ENCODE measurements at places on chromosomes 2 and 18.

DNA sequence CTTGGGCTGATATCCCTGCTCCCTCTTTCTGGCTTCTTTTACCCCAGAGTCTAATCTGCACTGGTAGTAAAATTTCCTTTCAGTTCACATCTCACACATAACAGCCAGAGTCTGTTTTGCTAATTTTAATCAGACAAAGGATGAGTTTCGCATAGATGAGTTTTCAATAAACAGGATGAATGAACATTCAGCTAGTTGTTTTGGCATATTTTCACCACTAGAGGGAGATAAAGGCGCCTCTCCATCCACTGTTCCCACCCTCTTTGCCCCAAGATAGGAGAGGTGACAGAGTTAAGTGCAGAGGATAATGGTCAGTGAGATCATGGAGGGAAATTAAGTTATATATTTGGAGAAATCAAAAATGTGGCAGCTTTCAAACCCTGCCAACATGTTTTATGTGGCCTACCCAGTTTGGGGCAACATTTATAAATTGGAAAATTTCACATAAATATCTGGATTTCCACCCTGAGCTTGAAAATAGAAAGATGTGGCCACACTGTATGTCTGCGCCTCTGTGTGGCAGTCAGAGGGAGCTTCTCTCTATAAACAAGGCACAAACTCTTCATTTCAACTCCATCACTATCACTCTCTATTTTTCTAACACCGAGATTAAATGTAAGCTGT, 48.5 kb upstream of the DTNA start:
- peak; percentile 67 for DNase-seq

DNA sequence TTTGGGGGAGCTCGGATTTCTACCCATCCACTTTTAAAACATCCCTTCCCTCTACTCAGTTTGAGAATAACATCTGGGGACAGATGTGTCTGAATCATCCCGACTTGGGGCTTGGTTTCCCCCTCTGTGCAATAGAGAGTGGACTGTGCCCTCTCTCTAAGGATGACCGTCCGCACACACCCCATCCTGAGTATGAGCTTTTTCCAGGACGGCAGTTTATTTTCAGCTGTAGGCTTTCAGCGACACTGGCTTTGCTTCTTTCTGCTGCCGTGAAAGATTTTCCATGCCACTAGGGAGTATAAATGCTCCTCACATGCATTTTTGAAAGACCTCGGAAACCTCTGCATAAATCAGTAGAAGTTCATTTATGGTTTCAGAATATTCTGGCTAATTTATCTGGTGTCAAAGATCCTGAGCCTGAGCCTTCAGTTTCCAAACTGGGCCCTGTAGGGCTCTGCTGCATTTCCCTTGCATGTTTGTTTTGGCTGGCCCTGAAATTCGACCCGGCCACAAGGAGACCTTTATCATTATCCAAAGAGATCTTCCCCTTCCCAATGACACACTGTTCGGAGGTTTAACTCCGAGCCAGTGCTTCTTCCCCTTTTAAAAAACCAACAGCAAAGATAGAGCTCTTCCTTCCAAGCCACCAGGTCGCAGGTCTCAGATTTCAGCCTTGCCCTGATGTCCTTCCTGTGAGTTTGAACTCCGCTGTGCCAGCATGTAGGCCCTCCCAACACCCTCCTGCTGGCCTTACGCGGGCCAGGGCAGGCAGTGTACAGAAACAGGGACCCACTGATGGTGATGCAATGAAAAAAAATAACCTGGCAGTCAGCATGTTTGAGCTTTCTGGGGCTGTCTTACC, 53.3 kb downstream of the FECH start:
- DNase-seq: peak; percentile 88

DNA sequence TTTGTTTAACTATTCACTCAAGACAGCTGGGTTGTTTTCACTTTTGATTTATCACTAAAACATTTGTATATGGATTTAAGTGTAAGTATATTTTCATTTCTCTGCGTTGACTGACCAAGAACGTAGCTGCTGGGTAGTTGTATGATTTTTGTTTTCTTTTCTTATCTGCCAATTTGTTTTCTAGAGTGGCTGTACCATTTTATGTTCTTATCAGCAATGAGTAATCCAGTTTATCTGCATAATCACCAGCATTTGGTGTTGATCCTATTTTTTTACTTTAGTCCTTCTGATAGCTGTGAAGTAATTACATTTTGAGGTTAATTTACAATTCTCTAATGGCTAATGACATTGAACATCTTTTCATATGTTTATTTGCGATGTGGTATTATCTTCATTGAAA, 1178.4 kb upstream of the TMEFF2 start:
- no peak for DNase-seq

- peak; percentile 76 for DNase-seq
Observed at GRCh38 chr2:237529452-237530402, 36.6 kb upstream of the PRLH start.

DNA sequence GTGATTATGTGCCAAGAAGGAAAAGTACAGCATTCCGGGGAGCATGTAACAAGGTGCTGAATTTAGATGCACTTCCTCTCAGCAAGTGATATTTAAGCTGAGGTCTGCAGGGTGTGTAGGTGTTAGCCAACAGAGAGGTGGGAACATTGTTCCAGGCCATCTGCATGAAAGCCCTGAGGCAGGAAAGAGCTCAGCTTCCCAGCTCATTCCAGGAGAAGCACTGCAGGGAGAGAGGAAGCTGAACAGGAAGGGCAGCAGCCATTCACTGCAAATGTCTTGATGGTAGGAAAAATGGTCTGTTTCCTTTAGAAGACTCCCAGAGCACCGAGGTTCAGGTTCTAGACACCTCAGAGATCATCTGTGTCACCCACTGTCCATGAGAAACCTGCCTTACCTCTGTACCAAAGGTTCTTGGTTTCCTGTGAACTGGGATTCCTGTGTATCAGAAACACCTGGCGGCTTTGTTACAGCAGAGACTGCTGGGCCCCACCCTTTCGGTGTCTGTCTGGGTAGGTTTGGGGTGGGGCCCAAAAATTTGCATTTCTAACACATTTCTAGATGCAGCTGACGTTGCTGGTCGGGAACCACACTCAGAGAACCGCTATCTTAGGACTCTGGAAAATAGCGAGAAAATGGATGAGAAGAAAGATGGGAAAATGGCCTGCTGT, 84.0 kb downstream of the RTN4 start:
- DNase-seq: no peak

DNA sequence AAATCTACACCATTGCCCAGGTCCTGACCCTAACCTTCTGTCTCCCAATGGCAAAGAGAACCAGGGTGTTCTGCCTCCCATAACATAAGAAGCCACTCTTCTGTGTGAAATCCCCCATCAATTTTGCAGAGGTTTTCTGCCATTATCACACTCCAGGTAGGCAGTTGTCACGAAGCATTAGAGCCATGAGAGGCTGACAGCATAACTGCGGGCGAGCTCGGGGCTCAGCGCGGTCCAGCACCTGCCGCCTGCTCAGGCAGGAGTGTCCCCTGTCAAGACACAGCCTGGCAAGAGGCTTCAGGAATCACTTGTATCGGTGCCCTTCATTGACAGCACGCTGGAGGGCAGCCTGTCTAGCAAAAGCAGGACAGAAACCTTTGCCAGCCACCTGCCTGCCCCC, 251.2 kb downstream of the SATB2 start:
- DNase-seq: no peak

- DNase-seq: no peak
Observed at GRCh38 chr2:105828558-105828957, 83.8 kb downstream of the NCK2 start.

DNA sequence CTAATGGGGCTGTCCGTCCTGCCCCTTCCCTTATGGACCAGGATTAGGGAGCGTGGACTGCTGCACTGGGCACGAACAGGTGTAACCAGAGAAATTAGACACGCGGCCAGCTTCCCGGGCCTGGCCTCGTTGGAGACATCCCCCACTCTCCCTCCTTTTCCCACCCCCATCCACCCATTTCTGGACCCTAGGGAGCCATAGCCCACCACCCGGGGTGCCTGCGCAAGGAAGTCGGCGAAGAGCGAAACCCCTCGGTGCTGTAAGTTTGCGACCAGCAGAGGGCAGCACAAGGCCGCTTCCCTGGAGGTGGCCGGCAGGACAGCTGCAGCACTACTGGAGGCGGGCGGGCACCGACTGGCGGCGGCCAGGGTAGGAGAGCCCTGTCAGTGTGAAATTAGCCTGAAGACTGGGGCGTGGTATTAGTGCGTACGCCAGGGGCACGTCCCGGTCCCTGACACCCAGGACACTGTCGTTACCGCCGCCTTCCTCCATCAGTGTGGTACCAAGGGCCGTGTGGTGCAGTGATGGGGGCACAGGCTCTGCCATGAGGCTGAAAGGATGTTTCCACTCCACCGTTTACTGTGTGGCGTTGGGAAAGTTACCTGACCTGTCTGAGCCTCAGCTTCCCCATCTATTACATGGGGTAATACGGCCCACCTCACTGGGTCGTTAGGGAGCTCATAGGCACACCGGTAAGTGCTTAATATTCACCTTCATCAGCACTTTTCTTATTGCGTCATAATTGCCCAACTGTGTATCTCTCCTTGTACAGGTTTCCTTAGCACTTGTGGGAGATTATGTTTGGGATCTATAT, 36.0 kb upstream of the CD207 start:
- DNase-seq: peak; percentile 85

DNA sequence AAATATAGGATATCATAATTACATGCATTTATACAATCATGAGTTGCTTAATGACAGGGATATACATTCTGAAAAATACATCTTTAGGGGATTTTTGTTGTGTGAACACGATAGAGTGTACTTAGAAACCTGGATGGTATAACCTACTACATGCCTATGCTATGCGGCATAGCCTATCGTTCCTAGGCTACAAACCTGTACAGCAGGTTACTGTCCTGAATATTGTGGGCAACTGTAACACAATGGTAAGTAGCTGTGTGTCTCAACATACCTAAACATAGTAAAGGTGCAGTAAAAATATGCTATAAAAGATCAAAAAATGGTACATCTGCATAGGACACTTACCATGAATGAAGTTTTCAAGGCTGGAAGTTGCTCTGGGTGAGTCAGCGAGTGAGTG, 6.5 kb downstream of the C2orf72 start:
- DNase-seq: no peak

DNA sequence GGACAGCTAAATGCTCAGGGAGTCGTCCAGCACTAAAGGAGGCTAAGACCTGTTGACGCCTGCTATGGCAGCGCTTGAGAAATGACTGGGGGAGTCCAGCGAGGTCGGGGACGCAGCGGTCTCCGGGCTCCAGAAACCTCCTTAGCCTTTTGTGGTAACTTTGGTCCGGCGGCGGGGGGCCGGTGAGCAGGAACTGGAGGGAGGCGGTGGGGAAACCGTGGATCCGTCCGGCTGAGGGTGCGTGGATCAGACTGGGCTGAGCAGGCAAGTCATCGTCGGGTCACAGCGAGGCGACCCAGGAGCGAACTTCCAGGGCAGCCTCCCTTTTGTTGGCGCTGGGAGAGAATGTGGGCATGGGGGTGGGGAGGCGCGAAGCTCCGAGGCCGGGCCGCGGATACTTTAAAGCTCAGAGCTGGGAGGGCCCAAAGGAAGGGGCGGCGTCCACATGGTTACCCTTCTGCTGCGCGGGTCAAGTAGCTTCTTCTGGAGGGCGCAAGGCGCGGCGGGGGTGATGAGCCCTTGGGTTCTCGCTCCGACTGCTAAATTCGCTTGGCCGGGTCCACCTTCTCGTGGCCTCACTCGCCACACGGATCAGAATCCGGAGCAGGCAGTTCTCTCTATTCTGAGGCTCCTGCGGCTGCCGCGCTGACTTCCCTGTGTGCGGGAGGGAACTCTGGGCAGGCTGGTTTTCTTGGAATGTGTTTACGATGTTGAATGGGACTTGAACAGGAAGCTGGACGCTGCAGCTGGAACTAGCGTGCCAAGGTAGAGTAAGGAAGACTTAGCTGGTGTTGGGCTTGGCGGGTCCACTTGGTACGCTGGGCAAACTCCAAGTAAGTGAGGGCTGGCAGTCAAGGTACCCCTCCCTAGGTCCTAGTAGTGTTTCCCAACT, 920 bp downstream of the GULP1 start:
- peak; percentile 28 for DNase-seq

DNA sequence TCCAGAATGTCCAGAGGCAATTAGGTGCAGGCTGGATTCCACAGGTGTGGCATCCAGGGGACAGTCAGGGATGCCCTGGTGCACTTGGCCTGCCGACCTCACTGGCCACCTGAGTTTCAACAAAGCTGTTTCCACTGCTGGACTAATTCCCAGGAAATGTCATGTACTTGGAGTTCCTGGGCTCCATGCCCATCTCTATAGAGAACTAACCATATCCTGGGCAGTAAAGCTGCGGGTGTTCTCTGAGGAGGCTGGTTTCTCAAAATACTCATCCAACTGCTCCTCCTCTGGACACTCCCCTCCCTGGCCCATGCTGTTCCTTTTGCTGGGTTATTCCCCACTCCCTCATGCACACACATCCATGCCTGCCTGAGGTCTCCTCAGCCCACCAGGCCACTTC, 161.9 kb upstream of the SKOR2 start:
- DNase-seq: no peak

DNA sequence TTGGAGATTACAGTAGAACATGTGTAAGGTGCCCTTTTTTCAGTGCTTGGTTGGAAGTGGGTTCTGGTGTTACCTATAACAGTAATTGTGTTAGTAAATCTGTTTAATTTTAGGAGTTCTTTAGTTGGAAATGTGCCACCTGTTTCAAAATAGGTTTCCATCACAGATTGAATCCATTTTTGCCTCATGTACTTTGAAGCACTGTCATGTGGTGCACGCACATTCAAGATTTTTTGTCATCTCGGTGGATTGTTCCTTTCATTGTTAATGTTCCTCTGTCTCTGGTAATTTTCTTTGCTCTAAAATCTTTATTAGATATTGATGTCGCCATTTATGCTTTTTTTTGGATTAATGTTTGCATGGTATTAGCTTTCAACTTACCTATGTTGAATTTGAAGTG, 1.3 kb downstream of the ATP9B start:
- no peak for DNase-seq

- DNase-seq: no peak
Observed at GRCh38 chr18:9874728-9875127, 11.0 kb upstream of the TXNDC2 start.

GRCh38 chr2:161651547-161651946, 27.3 kb downstream of the SLC4A10 start:
- no peak for DNase-seq

DNA sequence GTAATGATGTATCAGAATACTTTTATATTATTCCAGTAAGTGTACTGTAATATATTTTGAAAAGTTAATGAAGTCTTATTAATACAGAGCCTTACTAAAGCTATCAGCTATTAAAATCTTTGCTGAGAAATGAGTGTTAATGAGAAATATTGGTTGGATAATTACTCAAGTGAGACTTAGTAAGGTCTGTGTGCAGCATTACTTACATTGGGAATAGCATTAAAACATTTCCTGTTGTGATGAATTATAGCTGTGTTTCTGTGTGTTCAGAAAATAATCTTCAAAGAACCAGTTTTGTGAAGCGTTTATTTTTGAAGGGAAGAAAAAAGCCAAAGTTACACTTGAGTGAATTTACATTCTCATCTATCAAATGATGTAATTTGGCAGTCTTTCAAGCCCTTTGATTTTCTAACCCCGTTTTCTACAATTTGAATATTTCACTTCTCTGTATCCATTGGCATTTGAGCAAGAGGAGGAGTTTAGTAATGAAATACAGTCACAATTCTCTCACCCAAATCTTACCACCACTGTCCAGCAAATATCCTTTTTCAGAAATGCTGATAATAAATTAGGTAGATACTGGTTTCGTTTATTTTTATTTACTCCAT, 123.5 kb upstream of the BOD1L2 start:
- DNase-seq: no peak

All from KBM-7 (cell line).